ENCODE measurements at places on chromosomes 2 and 18.

DNA sequence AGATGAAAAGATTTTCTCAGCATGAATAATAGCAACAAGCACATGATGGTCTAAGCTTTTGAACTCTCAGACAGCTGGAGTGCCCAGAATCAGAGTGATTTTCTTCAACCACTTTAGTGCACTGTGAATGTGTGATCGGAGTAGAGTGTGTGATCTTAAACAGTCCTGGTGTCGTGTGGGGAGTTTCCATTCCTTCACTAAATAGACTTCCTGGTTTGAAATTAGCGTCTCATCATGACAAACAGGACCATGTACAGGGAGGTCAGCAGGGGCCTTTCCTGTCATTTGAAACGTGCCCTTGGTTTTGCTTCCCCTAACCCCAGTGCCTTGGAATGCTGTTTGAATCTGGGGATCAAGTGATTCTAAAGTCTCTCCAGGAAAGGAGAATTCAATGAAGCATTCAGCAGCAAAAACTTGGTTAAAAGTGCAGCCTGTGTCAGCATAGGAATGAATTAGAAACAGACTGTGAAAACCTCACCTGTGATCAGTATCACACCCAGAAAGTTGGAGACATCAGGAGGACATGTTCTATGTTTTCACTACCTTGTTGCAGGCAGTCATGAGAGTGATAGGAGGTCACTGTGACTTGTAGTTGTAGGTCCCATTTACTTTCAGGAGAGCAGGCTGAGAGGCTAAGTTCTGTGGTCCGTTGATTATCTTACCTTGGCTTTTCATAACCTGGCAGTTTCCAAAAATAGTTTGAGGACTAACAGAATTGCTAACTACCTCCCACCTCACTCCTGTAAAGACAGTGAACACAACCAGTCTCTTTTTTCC is 400.3 kb downstream of the MTX2 start:
- peak overlapping the region; percentile 44 for H3K27ac ChIP-seq
- H3K36me3 ChIP-seq, result no peaks in the 10 kb centered on the region
- DNase-seq, result no peak
- no peaks in the 10 kb centered on the region for H3K27me3 ChIP-seq

- no peak for DNase-seq
- H3K36me3 ChIP-seq, result no peaks in the 10 kb centered on the region
- H3K4me3 ChIP-seq, result no peak overlapping the region
- no peaks in the 10 kb centered on the region for H3K27me3 ChIP-seq
These were observed 588.6 kb downstream of the NRXN1 start for GRCh38 chr2:50443288-50443687.

- no peak for DNase-seq
- H3K4me1 ChIP-seq, result peaks cover under 1% of the 10 kb centered on the region
- H3K27ac ChIP-seq, result no peak overlapping the region
- no peaks in the 10 kb centered on the region for H3K27me3 ChIP-seq
These were observed 525.0 kb downstream of the SLC4A3 start for GRCh38 chr2:220152281-220152935.

- no peak overlapping the region for H3K4me3 ChIP-seq
- no peak overlapping the region for H3K27ac ChIP-seq
- H3K36me3 ChIP-seq, result no peaks in the 10 kb centered on the region
- H3K27me3 ChIP-seq, result no peaks in the 10 kb centered on the region
These were observed 926.2 kb upstream of the SOX11 start for GRCh38 chr2:4765787-4766530.

- no peaks in the 10 kb centered on the region for H3K36me3 ChIP-seq
- no peaks in the 10 kb centered on the region for H3K4me1 ChIP-seq
- no peaks in the 10 kb centered on the region for H3K27me3 ChIP-seq
- DNase-seq, result no peak
- H3K27ac ChIP-seq, result no peak overlapping the region
These were observed 77.5 kb downstream of the MAP4K3 start for GRCh38 chr2:39359453-39360038.

GRCh38 chr2:185291035-185291647 is 447.5 kb upstream of the FSIP2 start:
- H3K27me3 ChIP-seq, result no peaks in the 10 kb centered on the region
- no peaks in the 10 kb centered on the region for H3K4me1 ChIP-seq
- DNase-seq, result no peak
- H3K27ac ChIP-seq, result no peak overlapping the region

DNA sequence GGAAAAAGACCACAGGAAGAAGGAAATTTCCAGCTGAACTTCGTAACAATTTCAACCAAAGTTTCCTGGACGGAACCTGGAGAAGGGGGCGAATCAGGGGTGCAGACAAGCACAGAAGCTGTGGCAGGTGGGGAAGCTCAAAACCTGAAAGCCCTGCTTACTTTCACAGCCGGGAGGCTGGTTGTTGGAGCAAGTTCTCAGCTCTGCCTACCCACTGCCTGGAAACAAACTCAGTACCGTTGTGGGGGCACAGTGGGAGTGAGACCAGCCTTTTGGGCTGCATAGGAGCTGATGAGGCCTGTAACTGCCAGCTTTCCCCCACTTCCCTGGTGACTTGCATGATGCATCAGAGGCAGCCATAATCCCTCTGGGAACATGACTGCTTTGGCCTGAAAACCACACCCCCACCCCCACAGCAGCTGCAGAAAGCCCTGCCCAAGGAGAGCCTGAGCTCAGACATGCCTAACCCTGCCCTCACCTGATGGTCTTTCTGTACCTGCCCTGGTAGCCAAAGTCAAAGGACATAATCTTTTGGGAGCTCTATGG is 207.0 kb upstream of the VWC2L start:
- H3K4me1 ChIP-seq, result no peaks in the 10 kb centered on the region
- no peaks in the 10 kb centered on the region for H3K27me3 ChIP-seq
- no peaks in the 10 kb centered on the region for H3K36me3 ChIP-seq
- no peak overlapping the region for H3K4me3 ChIP-seq
- no peak overlapping the region for H3K27ac ChIP-seq
- no peak for DNase-seq

DNA sequence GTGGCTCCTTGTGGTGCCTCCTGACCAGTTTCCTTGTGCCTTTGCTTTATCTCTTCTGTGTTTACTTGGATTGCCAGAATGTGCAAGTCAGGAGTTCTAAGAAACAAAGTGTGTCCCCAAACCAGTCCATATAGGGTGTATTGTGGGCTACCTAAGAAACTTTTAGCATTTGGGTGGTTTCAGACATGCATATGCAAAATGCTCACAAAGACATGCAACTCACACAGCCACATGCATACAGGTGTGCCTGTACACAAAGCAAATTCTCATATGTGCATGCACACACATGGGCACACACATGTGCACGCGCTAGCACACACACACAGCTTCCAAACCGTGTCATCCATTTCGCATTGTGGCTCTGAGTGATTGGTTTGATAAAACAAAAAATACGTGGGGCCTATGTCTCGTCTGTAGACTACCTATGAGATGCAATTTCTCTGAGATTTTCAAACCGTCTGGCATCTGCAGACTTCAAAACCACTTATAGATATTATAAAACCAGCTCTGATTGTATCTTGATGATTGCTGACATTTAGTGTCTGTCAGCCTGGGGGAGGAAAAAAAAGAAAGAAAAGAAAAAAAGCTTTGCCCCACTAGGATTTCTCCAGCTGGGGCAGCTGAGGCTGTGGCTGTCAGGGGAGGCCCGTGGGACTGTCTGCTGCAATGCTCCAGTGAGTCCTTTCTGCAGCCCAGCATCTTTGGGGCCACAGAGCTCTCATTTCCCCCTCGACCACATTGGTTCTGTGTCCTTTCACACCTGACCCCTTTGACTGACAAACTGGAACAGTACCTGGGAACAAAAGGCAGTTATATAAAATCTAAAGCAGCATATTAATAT is 556.1 kb downstream of the CMPK2 start:
- no peak overlapping the region for H3K27ac ChIP-seq
- no peak overlapping the region for H3K4me3 ChIP-seq
- H3K4me1 ChIP-seq, result no peaks in the 10 kb centered on the region
- no peaks in the 10 kb centered on the region for H3K27me3 ChIP-seq

DNA sequence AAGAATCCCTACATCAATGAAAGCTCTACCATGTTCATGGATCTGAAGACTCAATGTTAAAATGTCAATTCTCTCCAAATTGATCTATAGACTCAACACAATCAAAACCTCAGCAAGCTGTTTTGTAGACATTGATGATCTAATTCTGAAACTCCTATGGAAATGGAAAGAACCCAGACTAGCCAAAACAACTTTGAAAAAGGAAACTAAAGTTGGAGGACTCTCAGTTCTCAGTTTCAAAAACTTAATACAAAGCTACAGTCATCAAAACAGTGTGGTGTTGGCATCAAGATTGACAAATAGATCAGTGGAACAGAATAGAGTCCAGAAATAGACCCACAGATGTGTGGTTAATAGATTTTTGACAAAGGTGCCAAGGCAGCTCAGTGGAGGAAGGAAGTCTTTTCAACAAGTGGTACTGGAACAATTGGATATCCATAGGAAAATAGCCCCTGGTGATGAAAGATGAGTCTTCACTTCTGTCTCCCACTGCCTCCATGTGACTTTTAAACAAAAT is 30.4 kb downstream of the LBH start:
- H3K27me3 ChIP-seq, result no peaks in the 10 kb centered on the region
- no peak overlapping the region for H3K4me3 ChIP-seq
- DNase-seq, result no peak
- H3K4me1 ChIP-seq, result peaks cover 13% of the 10 kb centered on the region
- H3K36me3 ChIP-seq, result peaks cover 4% of the 10 kb centered on the region

DNA sequence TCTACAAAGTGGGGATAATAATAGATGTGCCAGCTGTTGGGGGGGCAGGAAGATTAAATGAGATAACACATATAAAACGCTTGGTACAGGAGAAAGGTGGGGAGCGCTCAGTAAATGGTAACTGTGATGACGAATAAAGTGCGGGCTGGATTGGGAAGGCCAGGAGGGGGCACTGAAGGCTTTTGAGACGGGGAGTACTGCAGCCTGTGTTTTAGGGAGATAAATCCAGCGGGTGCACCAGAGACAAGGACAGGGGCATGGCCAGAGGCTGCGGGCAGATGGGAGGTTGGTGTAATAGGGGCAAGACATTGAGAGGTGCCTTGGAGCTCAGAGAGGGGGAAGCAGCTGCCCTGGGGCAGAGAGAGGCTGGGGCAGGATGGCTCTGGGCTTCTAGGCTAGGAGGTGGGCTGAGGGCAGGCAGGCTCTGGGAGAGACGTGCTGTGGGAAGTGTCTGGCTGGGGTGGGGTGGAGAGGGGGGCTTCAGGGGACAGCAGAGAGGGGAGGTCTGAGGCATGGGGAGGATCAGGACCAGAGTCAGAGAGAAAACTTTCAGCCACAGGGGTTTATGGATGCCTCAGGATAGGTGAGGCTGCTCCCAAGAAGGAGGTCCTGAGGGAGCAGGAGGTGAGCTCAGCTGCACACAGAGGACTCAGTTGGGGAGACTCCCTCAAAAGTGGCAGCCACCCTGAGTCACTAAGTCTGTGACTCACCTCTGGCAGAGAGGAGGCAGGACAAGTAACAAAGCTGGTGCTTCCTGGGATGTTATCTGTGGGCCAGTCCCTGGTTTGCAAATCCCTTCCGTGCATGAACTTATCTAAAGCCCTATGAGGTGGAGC is 18.8 kb downstream of the TEX44 start:
- H3K27ac ChIP-seq, result peak overlapping the region; percentile 97
- DNase-seq, result no peak
- H3K4me1 ChIP-seq, result peaks cover 42% of the 10 kb centered on the region
- no peak overlapping the region for H3K4me3 ChIP-seq

GRCh38 chr2:31877008-31877407 is 133.8 kb downstream of the MEMO1 start:
- peaks cover 33% of the 10 kb centered on the region for H3K36me3 ChIP-seq
- no peak for DNase-seq
- H3K27ac ChIP-seq, result no peak overlapping the region
- no peak overlapping the region for H3K4me3 ChIP-seq
- H3K4me1 ChIP-seq, result no peaks in the 10 kb centered on the region

GRCh38 chr2:121648206-121649148 is 785 bp downstream of the CLASP1 start:
- no peak for DNase-seq
- H3K27ac ChIP-seq, result peak overlapping the region; percentile 98
- peak overlapping the region; percentile 83 for H3K4me3 ChIP-seq
- no peaks in the 10 kb centered on the region for H3K36me3 ChIP-seq
- peaks cover 57% of the 10 kb centered on the region for H3K4me1 ChIP-seq

GRCh38 chr2:187150670-187151069 is 297.4 kb downstream of the CALCRL start:
- H3K4me1 ChIP-seq, result no peaks in the 10 kb centered on the region
- no peak overlapping the region for H3K27ac ChIP-seq
- H3K36me3 ChIP-seq, result no peaks in the 10 kb centered on the region
- DNase-seq, result no peak
- H3K4me3 ChIP-seq, result no peak overlapping the region
- no peaks in the 10 kb centered on the region for H3K27me3 ChIP-seq

GRCh38 chr18:57062844-57063243 is 84.0 kb upstream of the BOD1L2 start:
- no peak overlapping the region for H3K4me3 ChIP-seq
- no peaks in the 10 kb centered on the region for H3K27me3 ChIP-seq
- H3K4me1 ChIP-seq, result no peaks in the 10 kb centered on the region

GRCh38 chr2:120423167-120423943 is 77.4 kb downstream of the INHBB start:
- H3K36me3 ChIP-seq, result no peaks in the 10 kb centered on the region
- no peak overlapping the region for H3K4me3 ChIP-seq
- no peak overlapping the region for H3K27ac ChIP-seq
- H3K27me3 ChIP-seq, result no peaks in the 10 kb centered on the region

DNA sequence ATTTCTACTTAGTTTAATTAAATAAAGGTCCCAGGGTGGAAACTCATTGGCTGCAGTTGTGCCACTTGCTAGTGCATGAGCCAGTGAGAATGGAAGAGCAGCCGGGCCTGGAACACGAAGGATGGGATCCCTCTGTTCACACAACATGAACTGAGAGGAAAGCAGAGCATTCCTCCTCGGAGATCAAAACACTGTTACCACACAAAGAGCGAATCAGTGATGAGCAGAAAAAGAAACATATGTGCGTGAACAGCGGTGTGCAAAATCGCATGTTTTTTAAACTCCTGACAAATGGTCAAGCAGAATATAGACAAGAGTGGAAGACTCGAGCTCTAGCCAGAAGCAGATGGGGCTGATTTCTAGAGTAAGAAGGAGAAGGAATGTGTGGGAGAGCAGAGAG is 28.4 kb upstream of the ANKRD44 start:
- no peaks in the 10 kb centered on the region for H3K36me3 ChIP-seq
- no peaks in the 10 kb centered on the region for H3K4me1 ChIP-seq
- no peaks in the 10 kb centered on the region for H3K27me3 ChIP-seq
- H3K27ac ChIP-seq, result no peak overlapping the region
- no peak overlapping the region for H3K4me3 ChIP-seq

GRCh38 chr2:240377366-240377765 is 58.1 kb upstream of the GPC1 start:
- DNase-seq, result no peak
- H3K4me1 ChIP-seq, result no peaks in the 10 kb centered on the region
- no peak overlapping the region for H3K4me3 ChIP-seq
- H3K27ac ChIP-seq, result no peak overlapping the region
- no peaks in the 10 kb centered on the region for H3K36me3 ChIP-seq

DNA sequence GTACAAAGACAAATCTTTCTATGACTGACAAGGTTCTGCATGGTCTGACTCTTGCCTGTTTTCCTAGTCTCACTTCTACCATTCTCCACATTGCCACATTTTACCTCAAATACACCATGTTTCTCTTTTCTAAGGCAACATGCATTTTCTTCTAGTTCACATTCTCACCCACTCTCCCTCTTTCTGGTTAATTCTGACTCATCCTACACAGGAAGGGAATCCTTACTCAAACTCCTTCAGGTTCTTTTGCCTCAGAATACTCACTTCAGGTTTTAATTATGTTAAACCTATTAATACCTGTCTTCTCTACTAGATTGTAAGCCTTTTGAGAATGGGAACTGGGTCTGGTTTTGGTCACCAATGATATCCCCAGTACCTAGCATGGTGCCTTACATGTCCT is 47.2 kb downstream of the MAP2 start:
- H3K27me3 ChIP-seq, result no peaks in the 10 kb centered on the region
- no peaks in the 10 kb centered on the region for H3K36me3 ChIP-seq
- H3K4me3 ChIP-seq, result no peak overlapping the region
- no peaks in the 10 kb centered on the region for H3K4me1 ChIP-seq
- no peak overlapping the region for H3K27ac ChIP-seq
